NCI-H1105 (cell line): ENCODE measurements at places on chromosomes 2 and 18.

DNA sequence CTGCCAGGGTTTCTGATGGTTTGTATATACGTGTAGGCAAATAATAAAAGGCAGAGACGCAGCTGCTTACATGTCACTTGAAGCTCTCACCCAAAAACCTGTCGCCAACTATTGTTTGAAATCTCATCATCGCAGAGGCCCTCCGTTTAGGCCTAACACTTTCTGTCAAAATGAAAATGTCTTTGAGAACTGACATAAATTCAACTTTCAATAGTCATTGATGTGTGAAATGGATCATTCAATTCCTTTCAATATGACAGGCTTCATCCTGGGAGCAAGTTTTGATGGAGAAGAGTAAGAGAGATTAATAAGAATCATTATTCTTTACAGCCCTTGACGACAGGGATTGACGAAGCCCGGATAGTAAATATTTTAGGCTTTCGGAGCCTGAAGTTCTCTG, 2.7 kb downstream of the ACTG2 start:
- DNase-seq: no peak

- DNase-seq: no peak
Observed at GRCh38 chr2:222506230-222506935, 82.0 kb downstream of the SGPP2 start.

DNA sequence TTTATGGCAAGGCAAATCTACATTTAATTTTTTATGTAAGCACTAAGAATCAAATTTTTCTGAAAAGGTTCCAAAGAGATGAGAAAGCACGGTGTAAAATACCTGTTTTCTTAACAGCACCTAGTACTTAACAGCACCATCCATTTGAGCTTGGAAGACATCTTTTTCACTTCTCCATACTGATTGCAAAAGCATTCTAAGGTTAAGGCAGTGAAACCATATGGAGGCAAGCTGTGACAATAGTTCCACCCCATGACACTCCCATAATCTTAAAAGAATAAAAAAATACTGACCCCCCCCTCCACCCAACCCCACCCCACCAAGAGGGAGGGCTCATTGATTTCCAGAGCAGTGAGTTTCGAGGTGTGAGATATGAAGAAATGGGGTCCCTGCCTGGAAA, 60.6 kb downstream of the ZCCHC2 start:
- no peak for DNase-seq

DNA sequence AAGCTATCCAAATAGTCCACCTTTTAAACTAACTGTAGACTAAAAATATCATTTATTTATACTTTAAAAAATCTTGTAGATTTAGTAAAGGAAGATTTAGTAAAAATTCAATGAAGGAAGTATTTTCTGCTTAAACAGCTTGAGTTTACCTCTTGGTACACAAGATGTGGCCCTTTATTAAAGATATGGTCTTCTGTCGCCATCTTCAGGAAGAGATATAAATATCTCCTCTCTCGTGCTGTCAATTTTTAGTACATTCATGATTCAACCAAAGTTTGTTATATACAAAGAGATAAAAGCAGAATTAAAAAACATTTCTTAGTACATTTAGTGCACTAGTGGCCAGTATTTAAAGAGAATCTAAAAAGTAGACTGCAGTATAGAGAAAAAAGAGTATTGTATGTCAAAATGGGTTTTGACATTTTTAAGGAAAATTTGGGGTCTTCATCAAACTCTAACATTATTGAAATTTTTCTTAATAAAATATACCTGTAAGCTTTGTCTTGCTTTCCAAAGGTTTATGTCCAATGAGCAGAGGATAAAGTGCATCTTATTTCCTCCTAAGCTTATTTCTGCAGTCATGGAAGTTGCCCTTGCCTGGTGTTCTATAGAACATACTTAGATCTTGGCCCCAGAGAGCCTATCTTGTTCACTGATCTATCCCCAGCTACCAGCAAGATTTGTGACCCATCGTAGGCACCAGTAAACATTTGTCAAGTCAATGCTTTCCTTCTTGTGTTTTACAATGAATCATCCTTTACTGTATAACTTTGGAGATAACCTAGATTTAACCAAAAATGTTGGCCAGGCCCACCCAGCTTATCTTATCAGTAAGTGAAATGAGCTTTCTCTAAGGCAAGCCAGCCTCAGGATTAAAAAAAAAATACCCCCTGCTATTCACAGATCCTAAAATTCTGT, 18.5 kb upstream of the EML6 start:
- peak; percentile 47 for DNase-seq

- DNase-seq: no peak
Observed at GRCh38 chr2:48461721-48462120, 68.2 kb upstream of the STON1 start.
